ENCODE measurements at places on chromosomes 5 and 9.

GRCh38 chr5:38961691-38962090 lies 112.5 kb downstream of the RICTOR start:
- no peak overlapping the region for H3K27ac ChIP-seq
- H3K4me1 ChIP-seq = no peaks in the 10 kb centered on the region
- no peak for DNase-seq
- H3K27me3 ChIP-seq = no peaks in the 10 kb centered on the region

- DNase-seq = no peak
- no peaks in the 10 kb centered on the region for H3K36me3 ChIP-seq
- no peaks in the 10 kb centered on the region for H3K4me1 ChIP-seq
- no peak overlapping the region for H3K4me3 ChIP-seq
- peaks cover 14% of the 10 kb centered on the region for H3K27me3 ChIP-seq
- H3K27ac ChIP-seq = no peak overlapping the region
These were observed 203.7 kb downstream of the NXNL2 start for GRCh38 chr9:88738709-88739108.

DNA sequence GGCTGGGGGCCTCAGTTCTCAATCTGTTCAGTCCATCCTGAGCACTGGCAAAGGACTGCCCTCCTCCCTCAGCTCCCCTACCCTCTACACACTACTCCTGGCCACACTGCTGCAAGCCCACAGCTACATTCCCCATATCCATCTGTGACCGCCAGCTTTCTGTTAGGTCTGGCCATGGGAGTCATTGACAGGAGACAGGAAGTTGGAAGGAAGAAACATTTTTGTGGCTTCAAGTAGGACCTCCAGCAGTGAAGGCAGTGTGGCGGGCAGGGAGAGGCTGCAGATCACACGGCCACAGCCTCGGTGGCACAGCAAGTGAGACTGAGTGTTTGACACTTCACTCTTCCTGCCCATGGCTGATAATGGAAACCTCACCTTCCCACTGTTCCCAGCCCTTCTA lies 55.9 kb downstream of the SECISBP2 start:
- DNase-seq = no peak
- H3K27me3 ChIP-seq = no peaks in the 10 kb centered on the region
- peak overlapping the region; percentile 61 for H3K27ac ChIP-seq
- H3K4me3 ChIP-seq = no peak overlapping the region
- peaks cover 19% of the 10 kb centered on the region for H3K4me1 ChIP-seq
- peaks cover 21% of the 10 kb centered on the region for H3K36me3 ChIP-seq

GRCh38 chr9:134812343-134812673 lies 68.3 kb upstream of the FCN2 start:
- H3K27ac ChIP-seq = no peak overlapping the region
- H3K27me3 ChIP-seq = no peaks in the 10 kb centered on the region
- DNase-seq = no peak
- no peaks in the 10 kb centered on the region for H3K4me1 ChIP-seq
- no peak overlapping the region for H3K4me3 ChIP-seq
- no peaks in the 10 kb centered on the region for H3K36me3 ChIP-seq

GRCh38 chr5:155471027-155471426 lies 457.5 kb downstream of the KIF4B start:
- no peak overlapping the region for H3K27ac ChIP-seq
- no peak for DNase-seq
- no peaks in the 10 kb centered on the region for H3K4me1 ChIP-seq
- no peaks in the 10 kb centered on the region for H3K27me3 ChIP-seq
- H3K36me3 ChIP-seq = no peaks in the 10 kb centered on the region

DNA sequence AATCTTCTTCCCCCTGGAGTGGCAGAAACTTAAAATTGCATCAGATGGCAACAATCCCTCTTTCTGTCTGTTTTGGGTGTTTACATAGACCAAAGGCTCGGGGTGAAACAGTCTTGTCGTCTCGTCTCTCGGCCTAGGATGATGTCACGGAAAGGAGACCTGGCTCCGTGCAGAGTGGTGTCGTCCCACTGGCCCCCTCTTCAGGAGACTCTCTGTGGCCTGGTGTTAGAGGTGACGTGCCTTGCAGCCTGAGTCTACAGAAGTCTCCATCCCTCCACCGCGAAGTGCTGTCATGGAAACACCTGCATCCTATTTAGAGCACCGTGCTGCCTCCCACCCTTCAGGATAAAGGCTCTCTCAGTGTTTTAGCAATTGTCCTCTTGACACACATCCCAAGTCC lies 409.7 kb downstream of the IRX1 start:
- no peaks in the 10 kb centered on the region for H3K4me1 ChIP-seq
- no peak overlapping the region for H3K4me3 ChIP-seq
- no peaks in the 10 kb centered on the region for H3K27me3 ChIP-seq
- H3K27ac ChIP-seq = no peak overlapping the region
- H3K36me3 ChIP-seq = no peaks in the 10 kb centered on the region

- H3K27me3 ChIP-seq = peaks cover 2% of the 10 kb centered on the region
- peaks cover 21% of the 10 kb centered on the region for H3K4me1 ChIP-seq
- H3K27ac ChIP-seq = no peak overlapping the region
- DNase-seq = peak; percentile 46
These were observed 3.3 kb downstream of the ANKRD33B start for GRCh38 chr5:10567121-10567591.

DNA sequence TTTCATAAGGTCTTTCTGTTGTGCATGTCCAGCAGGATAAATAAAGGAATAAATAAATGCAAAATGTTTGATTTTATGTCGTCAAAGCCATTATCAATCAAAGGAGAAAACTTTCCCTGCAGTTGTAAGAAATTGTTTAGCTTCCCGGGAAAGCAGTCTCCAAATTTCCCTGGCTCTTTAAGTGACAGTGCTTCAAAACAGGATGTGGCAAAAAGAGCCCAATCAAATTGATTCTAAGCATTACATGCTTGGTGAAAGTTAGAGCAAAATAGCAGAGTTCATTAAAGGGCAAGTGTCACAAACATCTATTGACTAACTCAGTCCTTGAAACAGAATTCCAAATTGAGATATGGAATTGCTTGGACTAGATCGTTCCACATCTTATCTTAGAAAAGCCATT lies 704.1 kb downstream of the PRELID2 start:
- H3K27ac ChIP-seq = no peak overlapping the region
- H3K36me3 ChIP-seq = no peaks in the 10 kb centered on the region
- DNase-seq = no peak
- H3K27me3 ChIP-seq = no peaks in the 10 kb centered on the region
- H3K4me3 ChIP-seq = no peak overlapping the region

- no peaks in the 10 kb centered on the region for H3K36me3 ChIP-seq
- no peak overlapping the region for H3K4me3 ChIP-seq
- H3K27me3 ChIP-seq = no peaks in the 10 kb centered on the region
- H3K4me1 ChIP-seq = peaks cover 7% of the 10 kb centered on the region
- no peak for DNase-seq
These were observed 158.1 kb upstream of the MAST4 start for GRCh38 chr5:66438087-66438486.

Data from activated CD4-positive, alpha-beta memory T cell treated with anti-CD3 and anti-CD28 coated beads for 36 hours (primary cell).